ENCODE measurements at places on chromosomes 16 and 17.

DNA sequence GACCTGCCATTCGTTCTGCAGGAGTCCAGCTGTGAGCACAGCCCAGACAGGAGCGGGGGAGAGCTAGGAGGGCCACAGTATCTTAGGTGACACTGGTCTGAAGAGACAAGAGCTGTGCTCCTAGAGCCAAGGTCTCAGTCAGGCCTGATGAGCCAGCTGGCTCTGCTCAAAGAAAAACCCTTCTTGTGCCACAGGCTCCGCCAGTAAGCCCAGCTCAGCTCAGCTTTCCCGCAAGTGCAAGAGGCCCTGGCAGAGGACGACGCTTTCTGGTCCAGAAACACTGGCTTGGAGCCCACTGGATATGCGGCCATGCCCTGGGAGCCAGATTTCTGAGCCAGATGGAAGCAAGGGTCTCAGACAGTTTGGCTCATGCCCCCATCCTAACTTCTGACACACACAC is 23.9 kb downstream of the PEMT start:
- no peak for DNase-seq

GRCh38 chr16:25030420-25031131 is 15.4 kb upstream of the ARHGAP17 start:
- DNase-seq, result peak; percentile 38

DNA sequence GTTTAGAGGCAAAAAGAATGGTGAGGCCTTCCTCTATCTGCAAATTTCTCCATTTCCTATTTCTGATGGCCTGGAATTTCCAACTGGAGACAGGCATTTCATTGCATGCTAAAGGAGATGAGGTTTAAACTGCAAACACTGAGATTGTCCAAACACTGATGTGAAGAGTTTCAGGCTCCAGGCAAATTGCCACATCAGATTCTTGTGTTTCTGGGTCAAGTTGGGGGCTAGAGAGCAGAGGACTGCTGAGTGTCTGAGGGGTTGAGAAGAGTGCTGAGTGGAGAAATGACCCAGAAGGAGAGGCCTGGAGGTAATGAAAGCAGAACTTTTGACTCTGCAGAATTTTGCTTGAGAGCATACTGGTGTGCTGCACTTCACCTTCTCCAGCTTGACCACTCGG is 216.7 kb upstream of the MPHOSPH6 start:
- no peak for DNase-seq

GRCh38 chr16:25633549-25633948 is 58.2 kb upstream of the HS3ST4 start:
- no peak for DNase-seq

- no peak for DNase-seq
Observed at GRCh38 chr17:39027455-39028035, 60.3 kb upstream of the FBXO47 start.

DNA sequence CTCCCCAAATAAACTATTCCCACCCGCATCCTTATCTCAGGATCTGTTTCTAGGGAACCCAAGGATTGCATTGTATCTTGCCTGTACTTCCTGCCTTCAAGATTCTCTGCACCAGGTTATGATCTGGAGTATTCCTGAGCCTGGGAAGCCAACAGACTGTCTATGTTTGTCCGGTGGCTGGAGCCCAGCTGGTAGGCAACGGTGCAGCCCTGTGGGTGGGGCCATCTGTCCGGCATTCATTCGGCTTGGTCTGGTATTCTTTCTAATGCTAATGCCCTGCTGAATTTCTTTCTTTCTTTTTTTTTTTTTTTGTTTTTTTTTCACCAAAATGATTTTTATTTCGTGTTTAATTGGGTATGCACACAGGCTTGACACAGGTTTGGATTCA is 20.7 kb upstream of the TVP23A start:
- DNase-seq, result no peak

DNA sequence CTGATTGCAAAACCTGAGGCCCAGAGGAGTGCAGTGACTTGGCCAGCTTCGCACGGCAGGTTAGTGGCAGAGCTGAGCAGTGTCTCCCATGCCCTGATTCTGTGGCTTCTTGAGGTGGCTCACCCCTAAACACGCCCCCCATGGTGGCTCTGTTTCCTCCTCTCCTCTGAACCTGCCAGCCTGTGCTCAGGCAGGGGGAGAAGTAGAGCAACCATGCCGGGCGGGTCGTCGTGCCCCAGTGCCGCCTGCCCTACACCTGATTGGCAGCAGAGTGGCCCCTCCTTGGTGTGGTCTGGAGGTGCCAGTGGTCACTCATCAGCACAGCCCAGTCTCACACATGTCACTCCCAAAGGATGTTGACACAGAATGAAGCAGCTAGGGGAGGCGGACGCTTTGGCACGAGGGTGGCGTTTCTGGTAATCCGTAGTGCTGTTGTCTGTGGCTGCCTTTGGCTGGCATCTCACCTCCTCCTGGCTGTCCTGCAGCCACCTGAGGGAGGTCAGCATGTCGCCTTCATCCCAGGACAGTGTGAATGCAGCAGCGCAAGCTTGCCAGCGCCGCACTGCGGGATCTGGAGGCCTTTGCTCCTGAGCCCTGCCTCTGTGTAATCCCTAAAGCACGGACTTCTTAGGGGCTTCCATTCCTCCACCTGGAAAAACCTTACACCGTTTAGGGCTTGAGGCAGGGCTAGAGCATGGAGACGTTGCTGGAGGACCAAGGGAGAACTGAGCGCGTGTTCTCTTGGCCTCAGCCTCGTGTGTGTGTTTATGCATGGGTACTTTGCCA is 294.7 kb downstream of the SEC14L1 start:
- DNase-seq, result peak; percentile 49

GRCh38 chr16:75254359-75254837 is 3.0 kb upstream of the BCAR1 start:
- no peak for DNase-seq

DNA sequence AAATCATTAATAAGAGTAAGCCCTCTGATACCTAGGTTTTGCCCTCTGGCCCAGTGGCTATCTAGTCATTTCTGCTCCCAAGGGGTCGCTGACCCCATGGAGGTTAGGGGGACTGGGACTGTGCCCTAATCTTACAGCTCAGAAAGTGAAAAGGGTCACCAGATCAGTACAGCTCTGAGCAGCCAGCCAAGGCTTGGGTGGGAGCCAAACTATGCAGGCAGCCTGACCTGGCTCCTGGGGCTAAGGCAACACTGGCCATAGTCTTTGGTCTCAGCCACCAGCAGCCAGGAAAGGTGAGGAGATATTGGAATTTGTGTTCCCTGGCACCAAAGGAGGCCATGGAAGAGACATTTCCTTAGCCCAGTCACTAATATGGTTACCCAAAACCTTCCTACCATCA is 67.6 kb downstream of the ASIC2 start:
- no peak for DNase-seq

DNA sequence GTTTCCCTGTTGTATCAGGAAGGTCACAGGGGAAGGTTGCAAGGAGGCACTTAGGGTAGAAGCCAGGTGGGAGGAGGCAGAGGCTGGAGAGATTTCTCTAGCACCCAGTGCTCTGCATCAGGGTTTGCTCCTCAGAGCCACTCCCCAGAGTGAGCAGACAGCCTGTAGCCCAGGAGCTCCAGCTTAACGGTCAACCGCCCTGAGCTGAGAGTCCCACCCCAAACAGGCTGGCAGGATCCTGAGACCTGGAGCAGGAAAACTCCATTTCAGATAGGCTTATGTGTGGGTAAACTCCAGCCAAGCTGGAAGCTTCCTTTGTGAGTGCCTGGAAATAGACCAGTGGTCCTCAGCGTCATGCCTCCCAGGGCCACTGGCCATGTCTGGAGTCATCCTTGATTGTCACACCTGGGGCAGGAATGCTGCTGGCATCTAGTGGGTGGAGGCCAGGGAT is 37.9 kb downstream of the MPRIP start:
- no peak for DNase-seq

DNA sequence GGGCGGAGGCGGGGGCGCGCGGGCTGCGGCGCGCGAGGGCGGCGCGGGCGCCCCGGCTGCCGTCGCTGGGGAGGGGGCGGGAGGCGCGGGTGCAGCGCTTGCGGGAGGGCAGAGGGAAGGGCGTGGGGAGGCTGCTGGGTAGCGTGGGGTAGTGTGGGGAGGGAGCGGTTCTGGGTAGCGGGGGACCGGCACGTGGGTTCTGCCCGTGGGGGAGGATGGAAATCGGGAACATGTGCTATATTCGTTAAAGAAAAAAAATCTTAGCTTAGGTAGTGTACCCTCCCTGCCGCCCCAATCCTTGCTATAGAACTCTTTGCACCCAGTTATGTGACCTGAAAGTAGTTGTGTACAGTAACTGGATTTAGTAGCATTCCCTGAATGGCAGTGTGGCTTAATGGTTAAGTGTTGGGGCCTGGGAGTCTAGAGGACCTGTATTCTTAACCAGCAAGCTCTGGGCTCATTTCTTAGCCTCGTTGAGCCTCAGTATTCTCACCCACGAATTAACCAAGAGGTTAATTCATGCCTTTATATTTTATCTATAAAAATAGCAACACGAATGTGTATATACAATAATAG is 646 bp downstream of the RABEP1 start:
- DNase-seq, result peak; percentile 45

- DNase-seq, result peak; percentile 26
Observed at GRCh38 chr16:57383276-57384247, 11.3 kb downstream of the CX3CL1 start.

DNA sequence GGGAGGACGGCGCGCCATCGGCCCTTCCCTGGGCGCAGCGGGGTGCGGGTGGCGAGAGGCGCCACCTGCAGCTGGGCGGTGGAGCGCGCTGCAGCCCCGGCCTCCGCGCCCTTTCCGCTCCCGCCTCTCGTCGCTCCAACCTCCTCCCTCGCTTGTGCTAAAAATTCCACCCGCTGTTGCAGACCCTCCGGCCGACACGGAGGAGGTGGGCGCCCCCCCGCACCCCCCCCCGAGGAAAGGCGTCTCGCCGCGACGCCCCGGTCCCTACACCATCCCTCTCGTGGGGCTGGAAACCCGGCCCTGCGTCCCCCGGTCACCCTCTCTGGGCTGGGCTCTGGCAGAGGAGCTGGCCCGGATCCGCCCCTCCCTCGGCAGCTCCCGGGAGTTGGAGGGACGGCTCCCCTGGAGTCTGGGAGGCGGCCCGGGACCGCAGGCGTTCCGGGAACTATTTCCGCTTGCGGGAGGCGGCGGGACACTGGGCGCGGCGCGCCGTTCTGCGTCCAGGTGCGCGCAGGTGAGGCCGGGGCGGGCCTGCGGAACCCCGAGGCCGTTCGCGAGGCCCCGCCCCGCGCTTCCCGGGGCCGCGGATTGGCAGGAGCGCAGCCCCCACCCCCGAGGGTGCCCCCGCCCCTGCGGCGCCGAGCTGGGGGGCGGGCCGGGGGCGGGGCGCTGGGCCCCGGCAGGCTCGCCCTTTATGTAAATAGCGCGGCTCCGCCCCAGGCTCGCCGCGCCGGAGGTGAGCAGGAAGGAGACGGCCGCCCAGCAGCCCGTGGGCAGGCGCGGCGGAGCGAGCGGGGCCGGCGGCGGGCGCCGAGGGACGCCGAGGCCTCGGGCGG is at the start of gene LLGL2:
Gene LLGL2, plus strand, starts transcription at position 728 of the 836 bp plus-strand sequence. CDS start 17,730 bp downstream, outside the sequence.
- DNase-seq, result peak; percentile 89

GRCh38 chr17:19495828-19496528 is 37.7 kb upstream of the SLC47A1 start:
- no peak for DNase-seq

DNA sequence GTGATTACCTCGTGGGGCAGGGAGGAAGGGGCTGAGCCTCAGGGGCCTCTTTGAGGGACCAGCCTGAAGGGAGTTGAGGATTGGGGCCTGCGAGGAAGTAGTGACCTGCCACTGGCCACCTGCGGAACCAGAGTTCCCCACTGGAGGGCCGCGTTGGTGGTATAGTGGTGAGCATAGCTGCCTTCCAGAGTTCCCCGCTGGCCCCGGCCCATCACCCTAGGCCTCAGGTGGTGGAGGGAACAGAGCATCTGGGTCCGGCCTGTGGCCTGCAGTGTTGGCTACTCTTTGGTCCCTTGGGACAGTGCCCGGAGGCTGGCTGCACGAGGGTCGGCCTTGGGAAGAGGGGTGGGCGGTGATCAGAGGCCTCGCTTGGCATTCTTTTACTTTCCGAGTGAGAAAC is 20.5 kb downstream of the MGAT5B start:
- no peak for DNase-seq

GRCh38 chr16:49857423-49858181 is 1.7 kb upstream of the ZNF423 start:
- peak; percentile 40 for DNase-seq

DNA sequence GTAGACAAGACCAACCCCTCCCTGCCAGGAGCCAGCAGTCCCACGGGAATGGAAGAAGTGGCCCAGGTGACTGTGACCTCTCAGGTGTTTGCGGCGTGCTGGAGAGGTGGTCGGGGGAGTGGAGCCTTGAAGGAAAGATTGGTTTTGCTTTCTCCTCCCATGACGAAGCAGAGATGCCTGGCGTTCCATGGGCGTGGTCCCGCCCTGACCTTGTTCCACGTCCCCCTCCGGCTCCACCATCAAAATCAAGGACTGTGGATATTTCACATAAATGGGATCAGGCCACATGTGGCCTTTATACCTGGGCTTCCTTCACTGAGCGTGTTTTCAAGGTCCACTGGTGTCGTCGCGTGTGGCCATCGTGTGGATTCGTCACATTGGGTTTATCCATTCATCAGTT is 270.6 kb upstream of the TNRC6C start:
- peak; percentile 12 for DNase-seq

GRCh38 chr16:79943736-79944135 is 343.2 kb upstream of the MAF start:
- no peak for DNase-seq

DNA sequence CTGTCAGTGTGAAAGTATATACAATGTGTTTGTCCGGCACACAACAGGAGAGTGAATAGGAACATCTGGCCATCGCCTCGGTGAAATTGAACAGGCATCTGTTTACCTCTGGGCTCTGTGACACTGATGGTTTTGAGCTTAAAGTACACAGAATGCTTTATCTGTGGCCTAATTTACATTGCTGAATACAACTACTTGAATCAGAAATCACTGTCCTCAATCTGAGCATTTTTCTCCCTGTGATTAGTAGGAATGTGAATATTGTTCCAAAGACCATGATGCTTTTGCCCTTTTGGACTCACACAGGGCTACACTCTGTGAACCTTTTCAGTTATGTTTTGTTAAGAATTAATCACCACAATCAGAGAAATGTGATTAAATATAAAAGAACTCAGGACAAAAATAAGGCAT is 323.0 kb upstream of the TBX2 start:
- DNase-seq, result no peak

GRCh38 chr16:30121741-30122571 is 1.1 kb downstream of the MAPK3 start:
- no peak for DNase-seq

DNA sequence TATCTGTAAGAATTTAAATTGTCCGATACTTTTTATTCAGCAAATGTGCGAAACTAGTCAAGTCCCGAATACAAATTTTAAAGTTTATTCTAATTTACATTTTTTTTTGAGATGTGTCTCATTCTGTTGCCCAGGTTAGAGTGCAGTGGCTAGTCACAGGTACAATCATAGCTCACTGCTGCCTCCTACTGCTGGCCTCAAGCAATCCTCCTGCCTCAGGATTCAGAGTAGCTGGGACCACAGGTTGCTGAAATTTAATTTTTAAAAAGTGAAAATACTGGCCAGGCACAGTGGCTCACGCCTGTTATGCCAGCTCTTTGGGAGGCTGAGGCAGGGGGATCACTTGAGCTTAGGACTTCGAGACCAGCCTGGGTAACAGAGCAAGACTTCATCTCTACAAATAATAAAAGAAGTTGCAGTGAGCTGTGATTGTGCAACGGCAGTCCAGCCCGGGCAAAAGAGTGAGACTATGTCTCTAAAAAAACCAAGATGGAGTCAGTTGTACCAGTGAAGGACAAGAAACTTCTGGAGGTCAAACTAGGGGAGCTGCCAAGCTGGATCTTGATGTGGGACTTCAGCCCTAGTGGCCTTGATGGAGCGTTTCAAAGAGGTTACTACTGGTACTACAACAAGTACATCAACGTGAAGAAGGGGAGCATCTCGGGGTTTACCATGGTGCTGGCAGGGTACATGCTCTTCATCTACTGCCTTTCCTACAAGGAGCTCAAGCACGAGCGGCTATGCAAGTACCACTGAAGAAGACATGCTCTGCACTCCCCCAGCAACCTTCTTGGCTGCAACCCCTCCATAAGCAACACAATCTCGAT is 5.6 kb downstream of the POLG2 start:
- DNase-seq, result peak; percentile 58

Data from CD4-positive, alpha-beta T cell treated with Interleukin-15 for 1 hour (primary cell).